ENCODE measurements at places on chromosomes 1 and 21.
A peak's percentile ranks its signal among the peaks of the same experiment; 100 is the strongest.

- DNase-seq: no peak
Measured at GRCh38 chr1:8435569-8436071, 117.7 kb downstream of the SLC45A1 start.

- DNase-seq: no peak
Measured at GRCh38 chr1:180170546-180171151, 16.0 kb downstream of the QSOX1 start.

GRCh38 chr21:26845759-26846035, 488 bp upstream of the ADAMTS1 start:
- DNase-seq: no peak

GRCh38 chr1:154715385-154715784, 107.4 kb upstream of the ADAR start:
- DNase-seq: no peak

GRCh38 chr1:158434741-158435140, 8.7 kb upstream of the OR10K2 start:
- no peak for DNase-seq

DNA sequence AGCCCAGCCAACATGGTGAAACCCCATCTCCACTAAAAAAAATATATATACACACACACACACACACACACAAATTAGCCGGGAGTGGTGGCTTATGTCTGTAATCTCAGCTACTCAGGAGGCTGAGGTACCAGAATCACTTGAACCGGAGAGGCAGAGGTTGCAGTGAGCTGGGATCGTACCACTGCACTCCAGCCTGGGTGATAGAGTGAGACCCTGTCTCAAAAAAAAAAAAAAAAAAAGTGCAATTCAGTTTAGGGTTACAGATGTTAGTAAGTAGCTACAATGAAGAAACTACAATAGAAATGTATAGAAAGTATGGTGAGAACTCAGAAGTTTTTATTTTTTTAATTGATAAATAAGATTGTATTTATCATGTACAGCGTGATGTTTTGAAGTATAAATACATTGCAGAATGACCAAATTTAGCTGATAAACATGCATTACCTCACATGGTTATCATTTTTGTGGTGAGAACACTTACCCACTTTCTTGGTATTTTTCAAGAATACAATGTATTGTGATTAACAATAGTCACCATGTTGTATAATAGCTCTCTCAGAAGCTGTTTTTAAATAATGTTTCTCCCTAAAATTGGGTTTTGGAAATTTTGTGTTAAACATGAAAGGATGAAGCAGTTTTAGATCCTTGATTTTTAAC, 17.9 kb downstream of the KDM1A start:
- no peak for DNase-seq

- DNase-seq: peak; percentile 63
Measured at GRCh38 chr1:201537891-201538611, 876 bp upstream of the NAV1 start.

GRCh38 chr21:45724345-45724961, 80.9 kb downstream of the PCBP3 start:
- DNase-seq: no peak

DNA sequence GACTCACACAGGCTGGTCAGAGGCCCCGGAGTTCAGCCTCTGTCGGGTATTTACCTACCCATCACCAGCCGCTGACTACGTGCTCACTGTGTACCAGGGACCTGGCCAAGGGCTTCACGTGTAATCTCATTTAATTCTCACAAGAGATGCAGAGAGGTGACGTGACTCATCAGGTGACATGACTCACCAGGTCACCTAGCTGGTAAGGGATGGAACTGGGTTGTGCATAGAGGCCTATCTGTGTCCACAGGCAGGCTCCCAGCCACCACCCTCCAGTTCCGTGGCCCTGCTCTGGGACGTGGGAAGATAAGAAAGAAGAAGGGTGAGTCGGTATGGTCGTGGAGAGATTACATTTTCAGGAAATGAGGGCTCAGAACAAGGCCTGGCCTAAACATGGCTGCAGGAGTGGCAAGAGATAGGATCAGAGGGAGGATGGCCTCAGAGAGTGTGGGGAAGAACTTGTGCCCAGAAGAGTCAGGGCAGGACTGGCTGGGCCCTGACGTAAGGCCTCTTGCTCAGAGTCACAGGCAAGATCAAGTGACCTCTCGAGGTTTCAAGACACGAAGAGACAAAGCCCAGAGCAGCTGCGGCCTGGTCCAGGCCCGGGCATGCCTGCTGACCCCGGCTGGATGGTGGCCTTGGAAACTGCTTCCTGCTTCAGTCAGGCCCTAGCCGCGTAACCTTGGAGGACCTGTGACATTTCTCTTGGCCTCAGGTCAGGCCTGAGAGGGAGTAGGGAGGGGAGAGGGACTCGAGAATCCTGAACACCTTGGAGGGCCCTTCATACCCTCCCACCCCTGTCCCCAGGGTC, 52.7 kb upstream of the WASF2 start:
- DNase-seq: peak; percentile 68

DNA sequence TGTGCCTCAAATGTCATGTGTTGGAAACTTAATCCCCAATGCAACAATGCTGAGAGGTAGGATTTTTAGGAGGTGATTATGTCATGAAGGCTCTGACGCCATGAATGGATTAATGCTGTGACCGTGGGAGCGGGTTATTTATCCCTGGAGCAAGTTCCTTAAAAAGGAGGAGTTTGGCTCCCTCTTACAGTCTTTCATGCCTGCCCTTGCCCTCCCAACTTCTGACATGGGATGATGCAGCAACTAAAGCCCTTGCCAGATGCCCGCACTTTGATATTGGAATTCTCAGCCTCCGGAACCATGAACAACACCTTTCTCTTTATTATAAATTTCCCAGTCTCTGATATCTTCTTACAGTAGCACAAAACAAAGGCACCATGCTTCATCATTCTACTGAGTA, 685.3 kb upstream of the CHRM3 start:
- DNase-seq: no peak

- no peak for DNase-seq
Measured at GRCh38 chr1:117620440-117620839, 14.6 kb downstream of the TENT5C start.

GRCh38 chr1:67534627-67535065, 104.4 kb upstream of the SERBP1 start:
- peak; percentile 50 for DNase-seq

DNA sequence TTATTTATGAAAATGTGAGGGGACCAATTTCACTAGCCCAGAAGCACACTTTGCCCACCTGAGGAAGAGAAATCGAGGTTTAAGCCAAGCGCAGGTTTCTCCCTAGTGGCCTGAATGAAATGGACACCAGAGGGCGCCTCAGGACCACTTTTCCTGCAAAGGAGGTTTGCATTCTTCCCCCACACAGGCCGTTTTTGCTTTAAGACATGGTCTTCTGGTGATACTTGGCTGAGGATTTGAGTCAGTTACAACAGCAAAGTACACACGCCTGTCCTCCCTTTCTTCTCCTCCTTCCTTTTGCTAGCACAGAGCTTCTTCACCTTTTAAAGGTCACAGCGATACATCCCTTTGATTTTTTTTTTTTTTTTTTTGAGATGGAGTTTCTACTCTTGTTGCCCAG, 5.4 kb downstream of the PLA2G2E start:
- peak; percentile 76 for DNase-seq

DNA sequence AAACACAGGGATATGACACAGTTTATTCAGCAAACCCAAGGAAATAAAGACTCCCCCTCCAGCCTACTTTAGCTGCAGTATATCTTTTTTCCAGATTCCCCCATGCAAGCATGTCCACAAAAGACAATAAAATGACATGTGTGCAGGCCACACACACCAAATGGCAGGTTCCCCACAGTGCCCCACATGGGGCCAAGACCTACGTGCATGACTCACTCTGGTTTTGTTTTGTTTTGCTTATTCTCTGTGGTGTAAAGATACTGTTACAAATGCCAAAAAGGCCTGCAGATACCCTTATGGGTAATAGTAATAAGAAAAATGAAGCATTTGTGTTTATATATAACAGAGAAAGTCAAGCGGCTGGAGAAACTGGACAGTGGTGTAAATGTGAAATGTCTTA, 71.6 kb downstream of the RD3 start:
- peak; percentile 56 for DNase-seq

- DNase-seq: peak; percentile 78
Measured at GRCh38 chr1:16088996-16089395, 15.5 kb upstream of the FAM131C start.

DNA sequence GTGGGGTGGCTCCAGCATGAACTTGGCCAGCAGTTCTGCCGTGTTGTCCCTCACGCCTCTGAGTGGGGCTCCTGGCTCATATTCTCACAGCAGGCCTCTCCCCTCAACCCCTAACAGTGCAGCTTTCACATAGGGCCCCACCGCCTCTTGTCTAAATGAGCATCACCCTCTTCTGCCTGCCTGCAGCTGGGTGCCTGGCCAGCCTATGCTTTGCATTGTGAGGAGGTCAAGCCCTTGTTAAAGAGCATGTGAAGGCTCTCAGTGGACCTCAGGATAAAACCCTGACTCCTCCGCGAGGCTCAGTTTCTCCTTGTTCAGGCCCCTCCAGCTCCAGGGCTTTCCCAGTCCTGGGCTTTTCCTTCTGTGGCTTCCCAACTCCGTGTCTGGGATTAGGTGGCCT, 34.8 kb downstream of the CRYAA start:
- DNase-seq: no peak

DNA sequence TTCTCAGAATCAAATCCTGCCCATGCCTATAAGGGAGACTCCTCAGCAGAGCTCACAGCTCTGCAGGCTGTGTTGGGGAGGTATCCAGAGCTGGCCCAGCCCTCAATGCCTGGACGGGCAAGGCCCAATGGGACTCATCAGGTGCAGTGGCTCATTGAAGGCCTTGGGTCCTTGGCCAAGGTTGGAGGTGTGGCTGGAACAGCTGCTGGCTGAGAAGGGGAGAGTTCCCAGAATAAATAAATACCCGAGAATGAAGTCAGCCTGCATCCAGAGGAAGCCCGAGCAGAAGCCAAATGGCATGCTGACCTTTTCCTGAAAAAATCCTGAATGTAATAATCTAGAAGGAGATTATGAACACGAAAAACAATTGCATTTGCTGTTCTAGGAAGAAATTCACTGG, 25.2 kb upstream of the IKBKE start:
- DNase-seq: peak; percentile 31

DNA sequence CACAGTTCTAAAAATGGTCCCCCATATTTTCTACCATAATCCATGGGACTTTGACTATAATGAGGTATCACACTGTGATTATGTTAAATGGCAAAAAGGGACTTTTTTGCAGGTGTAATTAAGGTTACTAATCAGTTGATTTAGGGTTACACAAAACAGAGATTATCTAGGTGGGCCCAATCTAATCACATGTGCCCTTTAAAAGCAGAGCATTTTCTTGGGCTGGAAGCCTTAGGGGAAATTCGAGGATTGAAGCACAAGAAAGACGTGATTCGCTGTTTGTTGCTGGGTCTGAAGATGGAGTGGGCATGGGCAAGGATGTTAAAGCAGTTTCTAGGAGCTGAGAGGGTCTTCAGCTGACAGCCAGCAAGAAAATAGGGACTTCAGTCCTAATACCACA, 13.4 kb downstream of the RAVER2 start:
- DNase-seq: no peak

- DNase-seq: no peak
Measured at GRCh38 chr1:215607412-215607811, 40.3 kb downstream of the KCTD3 start.

DNA sequence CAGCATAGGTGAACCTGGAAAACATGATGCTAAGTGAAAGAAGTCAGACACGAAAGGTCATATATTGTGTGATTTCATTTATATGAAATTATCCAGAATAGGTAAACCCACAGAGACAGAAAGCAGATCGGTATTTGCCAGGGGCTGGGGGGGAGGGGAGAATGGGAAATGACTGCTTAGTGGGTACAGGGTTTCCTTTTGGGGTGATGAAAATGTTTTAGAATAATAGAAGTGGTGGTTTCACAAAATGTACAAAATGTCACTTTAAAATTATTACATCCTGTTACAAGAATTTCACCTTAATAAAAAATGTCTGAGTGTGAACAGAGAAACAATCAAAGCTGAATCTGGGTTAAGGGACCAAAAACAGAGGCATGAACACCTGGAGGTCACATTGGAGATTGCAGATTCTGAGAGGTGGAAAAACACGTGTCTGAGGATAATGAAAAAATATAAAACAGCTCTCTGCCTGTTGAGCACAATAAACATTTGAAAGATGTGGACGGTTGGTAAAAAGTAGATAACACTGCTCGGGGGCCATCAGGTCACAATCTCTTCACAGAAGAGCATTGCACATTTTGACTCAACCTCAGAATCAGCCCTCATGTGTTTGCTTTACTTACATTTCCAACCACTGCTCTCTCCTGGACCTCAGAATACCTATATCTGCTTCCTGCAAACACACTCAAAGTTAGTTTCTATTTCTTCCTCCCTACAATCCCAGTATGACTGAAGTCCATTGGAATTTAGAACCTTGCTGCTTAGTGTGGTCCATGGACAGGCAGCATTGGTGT, 3.2 kb downstream of the SLAMF6 start:
- DNase-seq: peak; percentile 16

DNA sequence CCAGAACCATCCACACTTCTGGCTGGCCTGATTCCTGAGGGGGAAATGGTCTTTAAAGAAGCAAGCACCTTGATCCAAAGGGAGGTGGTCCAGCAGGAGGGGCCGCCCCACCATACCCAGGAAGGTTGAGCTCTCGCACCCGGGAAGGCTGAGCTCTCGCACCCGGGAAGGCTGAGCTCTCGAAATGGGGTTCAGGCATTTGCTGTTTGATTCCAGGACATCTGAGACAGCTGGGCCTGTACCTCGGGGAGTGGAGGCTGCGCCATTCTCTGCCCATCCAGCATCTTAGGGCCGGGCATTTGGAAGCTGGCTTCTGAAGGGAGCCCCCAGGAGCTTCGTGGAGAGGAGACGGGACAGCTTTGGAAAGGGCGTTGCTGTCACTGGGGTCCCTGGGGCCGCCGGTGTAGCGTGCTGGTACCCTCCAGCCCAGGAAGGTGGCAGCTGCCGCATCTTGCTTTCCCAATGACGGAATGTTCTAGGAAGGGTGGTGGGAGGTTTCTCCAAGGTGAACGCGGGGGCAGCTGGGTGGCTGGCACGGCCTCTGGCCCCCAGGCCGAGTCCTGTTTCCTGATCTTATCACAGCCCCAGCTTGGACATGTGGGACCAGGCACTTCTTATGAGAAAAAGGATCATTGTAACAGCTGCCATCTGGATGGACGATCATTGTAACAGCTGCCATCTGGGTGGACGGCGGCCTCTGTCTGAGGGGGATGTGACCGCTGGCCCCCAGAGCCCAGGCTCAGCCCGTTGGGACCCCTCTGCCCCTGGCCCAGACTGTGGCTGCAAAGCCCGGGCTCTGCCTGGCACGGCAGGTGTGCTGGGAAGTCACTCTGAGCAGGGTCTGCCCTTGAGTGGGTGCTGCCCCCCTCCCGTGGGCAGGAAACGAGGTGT, 61.6 kb downstream of the COL18A1 start:
- no peak for DNase-seq

All from EL (cell line).